Stimulated activated CD8-positive, alpha-beta memory T cell treated with anti-CD3 and anti-CD28 coated beads, Interleukin-4, amount 100 ng/mL, for 4 hours (primary cell): ENCODE measurements at places on chromosomes 13 and 19.

DNA sequence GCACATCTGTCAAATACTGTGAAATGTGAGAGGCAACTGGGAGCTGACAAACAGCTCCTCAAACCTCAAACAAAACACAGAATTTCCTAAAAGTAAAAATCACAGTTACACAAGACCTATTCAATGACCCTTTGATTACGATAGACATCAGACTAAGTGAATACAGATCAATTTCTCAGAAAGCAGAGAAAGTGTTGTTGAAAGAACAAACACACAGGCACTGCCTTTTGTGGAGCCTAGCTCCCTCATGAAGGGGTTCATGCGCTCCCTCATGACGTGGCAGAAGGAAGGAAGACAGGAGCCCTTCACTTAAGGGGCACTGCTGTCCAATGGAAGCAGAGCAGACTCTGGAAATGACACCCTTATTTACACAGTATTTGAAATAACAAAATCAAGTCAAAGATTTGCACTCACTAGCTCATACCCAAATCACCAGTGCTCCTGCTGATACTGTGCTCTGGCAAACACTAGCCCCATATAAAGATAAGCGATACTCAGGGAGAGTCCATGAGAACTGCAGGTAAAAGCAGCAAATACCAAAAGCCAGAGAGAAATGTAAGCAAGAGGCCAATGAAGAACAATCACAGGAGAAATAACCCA is 144.9 kb downstream of the KLF12 start:
- no peak for DNase-seq

- no peak for DNase-seq
These were observed 24.1 kb downstream of the NKPD1 start for GRCh38 chr19:45136507-45137178.

DNA sequence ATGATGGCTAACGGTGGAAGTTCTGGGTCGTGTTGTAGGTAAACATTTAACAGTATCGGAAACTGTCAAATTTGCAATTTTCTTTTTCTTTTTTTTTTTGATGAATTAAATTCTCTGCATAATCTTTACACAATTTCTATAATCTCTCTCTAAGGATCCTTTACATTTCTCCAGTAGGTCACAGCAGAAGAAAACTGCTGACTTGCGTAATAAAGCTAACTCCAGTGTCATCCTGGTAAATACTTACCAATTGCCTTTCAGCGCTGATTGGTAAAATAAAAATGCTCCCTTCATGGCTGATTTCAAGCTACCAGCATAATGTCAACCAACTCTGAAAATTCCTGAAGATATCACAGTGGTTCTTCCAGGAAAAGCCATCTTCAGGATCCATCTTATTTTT is 510.5 kb upstream of the ATXN8OS start:
- DNase-seq = no peak

DNA sequence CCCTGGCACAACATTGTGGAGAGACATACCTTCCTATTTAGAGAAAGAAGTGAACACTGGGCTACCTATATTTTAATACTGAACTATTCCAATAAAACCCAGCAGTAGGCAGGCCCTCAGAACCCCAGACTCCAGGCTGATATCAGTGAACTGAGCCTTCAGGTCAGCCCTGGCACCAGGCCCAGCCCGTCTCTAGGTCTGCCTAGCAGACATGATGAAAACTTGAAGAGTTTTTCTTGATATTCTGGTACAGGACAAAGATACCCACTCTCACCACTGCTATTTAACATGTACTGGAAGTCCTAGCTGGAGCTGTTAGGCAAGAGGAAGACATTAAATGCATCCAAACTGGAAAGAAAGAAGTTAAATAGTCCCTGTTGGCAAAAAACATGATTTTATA is 396.6 kb upstream of the SPRY2 start:
- DNase-seq = no peak

GRCh38 chr19:40791996-40792395 is 7.0 kb upstream of the EGLN2 start:
- no peak for DNase-seq

DNA sequence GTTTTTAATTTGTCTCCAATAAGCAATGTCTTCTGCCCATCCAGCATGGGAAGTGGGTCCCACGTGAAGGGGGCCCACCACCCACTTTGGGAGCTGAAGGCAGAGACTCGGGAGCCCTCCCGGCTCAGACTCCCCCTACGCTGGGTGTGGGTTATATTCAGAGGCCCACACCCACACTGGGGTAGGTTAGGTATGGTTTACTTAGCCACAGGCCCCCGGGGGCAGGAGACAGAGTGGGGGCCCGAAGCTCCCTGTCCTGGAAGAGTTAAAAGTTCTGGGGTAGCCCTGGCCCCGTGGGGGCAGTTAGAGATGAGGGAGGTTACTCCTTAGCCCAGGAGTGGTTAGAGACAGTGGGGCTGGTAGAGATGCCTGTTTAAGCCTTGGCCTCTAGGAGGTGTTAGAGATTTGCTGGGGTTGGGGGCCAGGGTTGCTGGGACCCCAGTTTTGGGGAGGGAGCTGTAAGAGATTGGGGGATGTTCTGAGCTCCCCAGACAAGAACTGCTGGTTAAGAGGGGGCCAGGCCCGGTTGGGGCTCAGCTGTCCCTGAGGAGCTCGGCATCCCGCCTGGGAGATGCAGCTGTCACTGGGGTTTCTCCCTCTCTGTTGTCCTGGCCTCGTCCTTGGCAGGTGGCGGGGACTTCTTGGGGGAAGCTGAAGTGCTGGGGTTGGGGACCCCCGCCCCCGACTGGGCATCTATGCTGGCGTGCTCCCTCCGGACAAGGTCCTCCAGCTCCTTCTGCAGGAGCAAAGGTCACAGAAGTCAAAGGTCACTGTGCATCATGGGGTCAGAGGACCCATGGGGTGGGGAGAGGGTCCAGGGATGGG is 712 bp upstream of the RINL start:
- no peak for DNase-seq
